ENCODE measurements at places on chromosomes 6 and 20.

- DNase-seq, result no peak
These were observed 79.2 kb downstream of the SMOC2 start for GRCh38 chr6:168520233-168520632.

- peak; percentile 73 for DNase-seq
These were observed at the start of the genes PGM3 and RWDD2A for GRCh38 chr6:83192871-83193746. Gene PGM3, minus strand, starts transcription at chr6:83193265. Its CDS starts 2,253 bp downstream, at chr6:83191012. Gene RWDD2A, plus strand, starts transcription at chr6:83193357. Its CDS starts 1,095 bp downstream, at chr6:83194452.

DNA sequence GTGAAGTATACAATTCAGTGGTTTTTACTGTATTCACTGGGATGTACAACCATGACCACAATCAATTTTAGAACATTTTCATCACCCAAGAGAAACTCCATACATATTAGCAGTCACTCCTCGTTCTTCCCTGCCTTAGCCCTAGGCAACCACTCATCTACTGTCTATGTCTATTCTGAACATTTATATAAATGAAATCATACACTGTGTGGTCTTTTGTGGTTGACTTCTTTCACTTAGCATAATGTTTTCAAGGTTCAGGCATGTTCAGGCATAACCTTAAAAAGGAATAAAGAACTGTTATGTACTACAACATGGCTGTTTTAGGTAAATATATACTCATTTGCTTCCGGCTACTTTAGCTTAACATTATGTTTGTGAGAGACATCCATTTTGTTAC lies 37.3 kb downstream of the BLTP3A start:
- DNase-seq, result no peak

DNA sequence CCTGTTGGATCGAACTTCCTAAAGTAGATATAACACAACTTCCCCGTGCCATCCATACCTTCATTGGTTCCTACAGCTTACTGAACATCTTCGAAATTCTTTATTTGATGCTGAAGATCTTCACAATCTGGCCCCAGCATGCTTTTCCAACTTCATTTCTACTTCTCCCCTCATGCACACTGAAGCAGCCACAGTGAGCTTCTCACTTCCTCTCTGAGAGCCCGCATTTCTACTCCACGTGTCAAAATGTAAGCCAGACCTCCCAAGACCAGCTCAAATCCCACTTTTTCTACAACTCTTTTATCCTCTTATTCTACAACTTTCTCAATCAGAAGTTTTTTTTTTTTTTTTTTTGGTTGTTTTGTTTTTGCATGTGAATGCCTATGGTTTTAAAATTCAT lies 254.7 kb downstream of the GMPR start:
- no peak for DNase-seq

DNA sequence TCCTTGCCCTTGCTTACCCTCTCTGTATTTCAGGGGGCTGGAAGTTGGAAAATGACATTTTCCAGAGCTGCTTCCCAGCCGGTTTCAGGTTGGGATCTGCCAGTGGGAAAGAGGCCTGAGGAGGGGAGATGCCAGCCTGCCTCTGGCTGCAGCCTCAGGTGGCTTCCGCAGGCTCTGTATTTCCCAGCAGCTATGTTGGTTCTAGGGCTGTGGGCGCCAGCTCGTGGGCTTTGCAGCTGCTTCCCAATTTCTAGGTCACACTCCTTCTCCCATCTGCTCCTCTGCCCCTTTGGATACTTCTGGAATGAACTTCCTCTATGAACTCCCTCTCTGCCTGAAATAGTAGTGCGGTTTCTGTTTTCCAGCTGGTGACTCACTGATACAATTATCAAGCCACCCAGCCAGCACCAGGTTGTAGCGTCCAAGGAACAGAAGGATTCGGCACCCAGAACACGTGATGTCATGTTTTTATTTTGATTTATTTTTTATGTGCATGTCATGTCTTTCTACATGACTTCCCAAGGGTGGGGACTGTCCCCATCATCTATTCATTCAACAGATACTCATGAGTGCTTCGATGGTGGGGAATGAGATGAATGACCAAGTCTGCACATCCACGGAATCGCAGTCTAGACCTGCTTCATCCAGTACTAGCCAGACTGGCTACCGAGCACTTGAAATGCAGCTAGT lies 38.0 kb downstream of the TGM2 start:
- peak; percentile 59 for DNase-seq

DNA sequence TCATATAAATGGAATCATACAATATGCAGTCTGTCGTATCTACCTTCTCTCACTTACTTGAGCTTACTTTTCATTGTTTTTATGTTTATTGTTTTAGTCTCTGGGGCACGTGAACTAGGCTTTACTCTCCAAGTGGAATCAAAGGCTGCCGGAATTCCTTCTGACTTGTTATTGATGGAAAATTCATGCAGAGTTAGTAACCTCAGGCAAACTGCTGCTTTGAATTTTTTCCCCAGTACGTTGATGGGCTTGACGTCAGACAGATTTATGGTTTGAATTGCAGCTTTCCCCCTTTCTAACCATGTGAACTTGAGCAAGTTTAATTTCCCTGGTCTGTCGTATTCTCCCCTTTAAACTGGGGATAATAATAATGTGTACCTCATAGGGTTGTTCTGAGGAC lies 68.6 kb downstream of the ZDHHC14 start:
- no peak for DNase-seq

GRCh38 chr6:16511723-16512489 lies 249.4 kb downstream of the ATXN1 start:
- no peak for DNase-seq

DNA sequence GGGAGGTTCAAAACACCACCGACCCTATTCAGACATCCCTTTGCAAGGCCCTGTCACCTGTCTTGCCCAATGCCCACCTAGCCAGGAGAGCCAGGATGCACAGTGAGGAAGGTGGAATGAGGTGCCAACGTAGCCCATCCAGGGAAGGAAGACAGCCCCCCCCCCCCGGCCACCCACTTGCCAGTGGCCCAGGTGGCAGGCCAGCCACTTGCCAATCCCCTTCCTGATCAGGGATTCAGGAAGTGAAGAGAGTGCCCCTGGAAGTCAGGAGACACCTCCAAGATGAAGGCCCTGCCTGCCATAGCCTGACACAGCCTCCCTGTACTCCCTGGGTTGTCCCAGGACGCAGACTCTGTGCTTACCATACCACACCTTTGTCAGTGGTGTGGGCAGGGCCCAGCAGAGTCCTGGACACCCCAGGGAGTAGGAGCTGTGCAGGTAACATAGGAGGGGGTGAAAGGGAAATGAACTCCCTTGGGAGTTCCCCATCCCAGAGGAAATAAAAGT lies 54.7 kb downstream of the MRPL14 start:
- DNase-seq, result no peak

DNA sequence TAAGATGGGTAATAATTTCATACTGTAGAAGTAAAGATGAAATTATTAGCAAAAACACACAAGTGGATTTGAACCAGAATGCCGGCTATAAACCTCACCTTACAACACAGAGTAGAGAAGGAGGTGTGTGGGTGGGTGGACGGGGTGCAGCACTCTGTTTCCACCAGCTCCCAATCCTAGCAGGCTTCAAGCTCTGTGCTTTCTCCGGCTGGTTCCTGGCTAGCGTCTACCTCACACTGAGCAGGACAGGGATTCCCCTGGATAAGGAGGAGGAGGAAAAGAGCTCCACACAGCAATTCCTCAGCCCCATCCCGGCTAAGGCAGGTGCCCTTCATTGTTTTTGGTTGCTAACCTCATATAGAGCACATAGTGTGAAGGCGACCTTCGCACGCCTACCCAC lies 453.3 kb downstream of the C6orf118 start:
- no peak for DNase-seq

GRCh38 chr20:50692552-50692933 lies 1.2 kb upstream of the RIPOR3 start:
- DNase-seq, result no peak

- no peak for DNase-seq
These were observed 261.1 kb downstream of the FNDC1 start for GRCh38 chr6:159430323-159430722.

GRCh38 chr6:107731422-107732319 lies 92.4 kb downstream of the SCML4 start:
- no peak for DNase-seq

- DNase-seq, result no peak
These were observed 238.7 kb downstream of the TRDN start for GRCh38 chr6:123398072-123398471.

DNA sequence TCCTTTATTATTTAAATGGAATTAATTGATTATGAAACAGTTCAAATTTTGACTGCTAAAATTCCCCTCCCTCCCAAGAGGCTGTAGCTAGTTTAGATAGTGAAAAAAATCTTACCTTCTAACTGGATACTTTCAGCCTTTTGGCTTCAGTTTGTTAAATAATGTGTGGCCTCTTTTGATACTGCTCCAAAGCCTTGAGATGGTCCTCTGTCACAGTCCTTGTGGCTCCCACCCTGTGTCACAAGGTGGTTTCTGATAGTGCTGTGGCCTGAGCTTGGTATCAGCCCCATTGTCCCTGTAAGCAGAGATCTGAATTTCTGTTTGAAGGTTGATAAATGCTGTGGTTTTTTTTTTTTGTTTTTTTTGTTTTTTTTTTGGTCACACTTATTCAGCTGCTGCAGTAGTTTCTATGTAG lies 20.8 kb downstream of the PANK2 start:
- no peak for DNase-seq

- DNase-seq, result no peak
These were observed 134.3 kb downstream of the PXDC1 start for GRCh38 chr6:3617192-3617631.

GRCh38 chr6:152296648-152297376 lies 340.4 kb downstream of the SYNE1 start:
- DNase-seq, result no peak

GRCh38 chr6:3630258-3630835 lies 121.2 kb downstream of the PXDC1 start:
- DNase-seq, result no peak

DNA sequence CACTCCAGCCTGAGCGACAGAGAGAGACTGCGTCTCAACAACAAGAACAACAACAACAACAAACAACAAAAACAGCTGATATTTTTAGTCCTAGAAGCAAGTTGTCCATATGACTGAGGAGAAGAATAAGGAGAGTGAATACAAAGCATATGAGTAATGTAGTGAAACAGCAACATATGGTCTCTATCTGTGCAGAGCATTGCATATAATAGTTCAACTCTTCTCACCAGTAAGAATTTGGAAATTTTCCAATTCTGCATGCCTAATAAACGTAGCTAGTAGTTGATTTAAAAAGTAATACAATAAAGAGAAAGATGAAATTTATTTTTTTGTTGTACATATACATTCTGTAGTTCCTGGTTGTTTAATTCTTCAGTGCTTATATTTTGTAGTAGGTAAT lies 129.7 kb upstream of the FAM83B start:
- no peak for DNase-seq

DNA sequence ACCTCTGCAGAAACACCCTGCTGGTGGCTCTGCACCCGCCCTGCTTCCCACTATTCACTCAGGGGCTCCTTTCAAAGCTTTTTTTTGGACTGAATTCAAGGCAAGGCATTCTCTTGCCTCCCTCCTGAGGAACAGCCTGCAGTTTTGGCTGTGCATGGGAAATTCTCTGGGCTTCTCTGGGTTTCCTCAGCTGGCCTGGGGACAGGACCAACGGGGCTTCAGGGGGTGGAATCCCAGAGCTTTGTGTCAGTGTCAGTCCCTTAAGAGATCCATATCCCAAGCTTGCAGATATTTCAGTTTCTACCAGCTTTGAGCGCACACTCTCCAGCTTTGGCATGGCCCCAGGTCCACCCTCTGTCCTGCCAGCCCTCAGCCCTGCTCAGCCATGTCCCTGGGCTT lies 2.0 kb downstream of the SCRT2 start:
- DNase-seq, result no peak

DNA sequence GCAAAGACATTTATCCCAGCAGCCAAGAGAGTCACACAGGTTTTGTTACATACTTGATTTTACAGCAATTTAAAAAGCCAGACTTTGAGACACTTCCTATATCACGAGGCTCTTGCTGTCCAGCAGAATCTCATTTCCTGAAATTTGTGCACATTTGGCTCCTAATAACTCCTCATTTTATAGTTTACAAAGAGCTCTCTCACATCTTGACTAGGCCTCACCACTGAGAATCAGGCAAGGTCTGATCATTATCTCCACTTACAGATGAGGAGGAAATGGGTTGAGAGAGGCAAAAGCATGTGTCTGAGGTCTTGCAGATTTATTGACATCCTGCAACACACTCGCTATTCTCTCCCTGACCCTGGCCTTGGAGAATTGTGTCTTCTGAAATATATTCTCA lies 426.8 kb downstream of the MAFB start:
- no peak for DNase-seq

DNA sequence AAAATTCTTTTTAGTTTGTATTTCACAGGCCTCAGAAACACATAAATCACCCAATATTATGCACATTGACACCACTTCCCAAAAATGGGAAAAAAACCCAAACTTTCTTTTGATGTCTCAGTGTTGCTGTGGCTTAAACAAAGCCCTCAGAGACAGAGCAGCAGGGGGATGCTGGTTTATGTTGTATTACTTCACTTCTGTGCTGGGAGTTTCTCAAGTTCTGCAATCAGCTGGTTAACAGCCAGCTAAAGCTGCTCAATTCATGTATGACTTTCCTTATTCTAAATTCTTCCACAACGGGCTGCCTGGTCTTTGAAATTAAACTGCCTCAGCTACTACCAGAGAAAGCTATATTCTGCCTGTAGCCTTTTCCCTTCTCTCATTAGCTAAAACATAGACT lies 5.6 kb downstream of the FILIP1 start:
- no peak for DNase-seq

All from GM04504 (cell line).